ENCODE measurements at places on chromosomes 7 and 10.

DNA sequence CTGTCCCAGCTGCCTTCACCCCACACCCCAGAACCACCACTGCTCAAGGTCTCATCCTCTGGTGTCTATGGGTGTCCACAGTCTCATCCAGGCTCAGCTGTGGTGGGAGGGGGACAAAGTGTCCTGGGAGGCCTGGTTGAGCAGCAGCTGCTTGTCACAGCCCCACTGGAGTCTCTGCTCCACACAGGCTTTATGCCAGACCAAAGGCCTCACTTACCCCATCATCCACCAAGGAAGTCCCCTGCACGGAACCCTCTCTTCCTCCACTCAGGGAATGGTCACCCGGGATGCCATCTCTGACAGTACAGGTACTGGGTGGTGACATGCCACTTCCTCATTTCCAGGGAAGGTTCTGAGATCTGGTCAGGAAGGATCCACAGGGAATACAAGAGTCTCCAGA is 925.4 kb upstream of the ZNF722 start:
- no peak for DNase-seq

GRCh38 chr7:107318523-107319160 is 149.8 kb downstream of the HBP1 start:
- DNase-seq = no peak

DNA sequence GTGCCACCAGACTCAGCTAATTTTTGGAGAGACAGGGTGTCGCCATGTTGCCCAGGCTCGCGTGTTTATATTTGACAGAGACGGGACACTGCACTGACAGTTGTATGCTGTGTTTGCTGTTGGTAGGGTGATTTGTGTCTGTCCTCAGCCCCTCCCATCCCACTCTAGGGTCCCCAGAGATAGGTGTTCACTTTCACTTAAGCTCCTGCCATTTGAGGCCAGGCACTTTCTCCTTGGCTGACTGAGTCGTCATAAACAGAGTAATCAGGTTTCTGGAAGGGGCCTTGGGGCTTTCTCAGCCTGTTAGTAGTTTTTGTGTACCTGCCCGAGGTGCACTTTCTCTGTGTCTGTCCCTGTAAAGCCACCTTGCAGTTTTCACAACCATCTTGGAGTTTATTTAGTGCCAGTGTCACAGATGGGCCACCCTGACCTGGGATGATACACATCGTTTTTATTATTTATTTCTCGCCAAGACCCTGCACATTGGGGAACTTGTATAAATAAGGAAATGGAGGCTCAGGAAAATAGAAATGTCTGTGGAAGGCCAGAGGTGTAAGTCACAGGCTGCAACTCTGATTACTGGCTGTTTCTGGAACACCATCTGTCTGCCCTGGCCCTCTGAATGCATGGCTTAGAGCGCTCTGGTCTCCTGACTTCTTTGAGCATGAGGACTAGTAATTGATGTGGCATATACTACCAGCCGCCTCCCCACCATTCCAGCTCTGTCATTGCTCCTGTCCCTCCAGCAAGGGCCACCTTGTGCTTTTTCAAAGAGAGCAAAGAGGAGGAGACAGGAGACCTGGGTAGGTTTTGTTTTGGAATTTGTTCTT is 81.9 kb upstream of the PDCD4 start:
- no peak for DNase-seq

- DNase-seq = no peak
These were observed 85.9 kb downstream of the XPNPEP1 start for GRCh38 chr10:109837384-109837783.

- peak; percentile 88 for DNase-seq
These were observed 2.8 kb downstream of the FAM180A start for GRCh38 chr7:135745703-135746312.

GRCh38 chr7:104133238-104133637 is 74.6 kb downstream of the ORC5 start:
- no peak for DNase-seq

DNA sequence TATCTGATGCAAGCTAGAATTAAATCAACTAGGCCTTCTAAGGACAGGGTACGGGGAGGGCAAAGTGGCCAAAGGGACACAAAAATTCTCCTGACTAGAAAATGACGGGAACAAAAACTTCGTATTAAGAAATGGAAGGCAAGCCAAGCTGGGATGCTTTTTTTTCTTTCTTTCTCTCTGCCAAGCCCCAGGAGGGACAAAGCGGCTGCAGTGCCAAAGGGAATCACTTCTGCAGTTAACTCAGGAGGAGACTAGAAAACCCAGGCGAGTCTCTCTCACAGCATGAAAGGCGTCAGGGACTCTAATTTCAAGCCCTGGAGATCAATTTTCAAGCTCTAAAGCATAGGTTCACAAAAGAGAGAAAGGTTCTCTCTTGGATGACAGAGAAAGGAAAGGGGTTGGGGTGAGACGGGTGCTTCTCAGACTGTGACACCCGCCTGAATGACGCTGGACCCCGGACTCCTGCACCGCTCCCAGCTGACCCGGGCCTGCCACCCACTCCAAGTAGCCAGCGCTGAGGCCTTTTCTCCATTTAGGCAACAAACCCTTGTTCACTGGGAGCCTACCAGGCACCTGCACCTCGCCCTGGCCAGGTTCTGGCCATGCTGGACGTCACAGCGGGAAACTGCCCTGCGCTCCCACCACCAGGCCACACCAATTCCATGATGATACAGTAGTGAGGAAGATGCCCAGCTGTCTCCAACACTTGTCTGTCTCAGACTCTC is 56.5 kb downstream of the KIAA1549 start:
- no peak for DNase-seq

GRCh38 chr10:120513307-120513796 is 56.3 kb downstream of the PLPP4 start:
- no peak for DNase-seq

GRCh38 chr7:78499971-78500370 is 701.4 kb downstream of the PHTF2 start:
- DNase-seq = no peak

- DNase-seq = no peak
These were observed 54.1 kb upstream of the ABI1 start for GRCh38 chr10:26914898-26915297.

- no peak for DNase-seq
These were observed 22.0 kb upstream of the MSMB start for GRCh38 chr10:46068117-46068516.

DNA sequence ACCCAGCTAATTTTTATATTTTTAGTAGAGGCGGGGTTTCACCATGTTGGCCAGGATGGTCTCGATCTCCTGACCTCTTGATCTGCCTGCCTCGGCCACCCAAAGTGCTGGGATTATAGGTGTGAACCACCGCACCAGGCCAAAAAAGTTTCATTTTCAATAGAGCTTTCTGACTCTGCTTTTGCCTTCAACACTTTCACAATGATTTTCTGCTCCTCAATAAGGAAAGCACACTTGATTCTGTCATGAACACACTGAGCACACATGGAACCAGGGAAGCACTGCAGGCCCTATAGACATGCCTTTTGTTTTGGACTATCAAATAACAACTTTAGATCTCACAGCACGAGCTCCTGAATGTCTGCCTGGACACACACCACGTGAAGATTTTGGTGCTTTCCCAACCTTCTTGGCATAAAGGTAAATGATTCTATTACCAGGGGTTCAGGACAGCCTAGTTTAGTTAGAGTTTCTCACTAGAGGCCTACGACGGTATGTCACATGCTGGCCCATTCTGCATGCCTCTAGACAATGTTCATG is 8.0 kb downstream of the RRP12 start:
- DNase-seq = no peak

DNA sequence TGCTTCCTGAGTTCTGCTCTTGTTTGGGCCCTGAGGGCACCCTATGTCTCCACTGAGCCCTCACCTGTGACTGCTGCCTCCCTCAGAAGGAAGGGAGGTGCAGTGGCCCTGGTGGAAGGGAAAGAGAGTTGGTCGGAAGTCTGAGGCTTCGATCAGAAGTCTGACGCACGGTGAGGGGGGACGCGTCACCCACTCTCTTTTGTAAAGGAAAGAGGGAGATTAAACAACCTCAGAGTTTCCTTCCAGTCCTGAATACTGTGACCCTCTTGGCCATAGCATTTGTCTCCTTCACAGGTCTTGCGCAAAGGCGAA is 31.4 kb upstream of the TRIM8 start:
- DNase-seq = peak; percentile 18

DNA sequence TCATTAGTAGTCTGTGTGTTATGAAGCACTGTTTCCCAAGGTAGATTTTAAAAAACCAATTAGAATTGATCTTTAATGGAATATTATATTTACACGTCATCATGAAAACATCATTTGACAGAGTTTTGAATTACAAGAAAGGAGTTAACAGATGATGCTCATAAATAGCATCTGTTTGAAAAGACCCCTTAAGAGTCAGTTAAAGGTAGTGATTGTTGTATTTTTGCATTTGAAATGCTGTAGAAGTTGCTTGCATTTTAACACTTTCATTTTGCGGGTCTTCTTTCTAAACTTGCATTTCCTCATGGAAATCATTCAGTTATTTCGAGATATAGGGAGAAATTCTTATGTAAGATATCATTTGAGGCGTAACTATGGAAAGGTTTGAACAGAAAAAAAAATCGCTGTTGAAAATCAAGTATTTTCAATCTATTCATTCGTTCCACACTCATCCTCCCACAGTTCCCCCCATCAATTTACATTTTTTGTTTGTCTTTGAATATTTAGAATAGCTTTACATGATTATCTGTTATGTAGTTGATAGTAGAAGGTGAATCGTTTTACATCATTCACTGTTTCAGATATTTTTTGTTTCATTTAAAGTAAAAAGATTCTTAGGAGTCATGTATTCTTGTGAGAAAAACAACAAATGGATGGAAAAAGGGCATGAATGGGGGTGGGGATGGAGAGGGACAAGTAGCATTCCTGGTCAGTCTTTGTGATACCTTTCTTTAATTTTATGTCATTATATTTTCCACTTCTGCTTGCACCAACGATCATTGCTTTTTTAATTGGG is 3.0 kb upstream of the SKIDA1 start:
- no peak for DNase-seq

GRCh38 chr10:119149729-119150128 is 15.8 kb downstream of the SFXN4 start:
- DNase-seq = no peak

DNA sequence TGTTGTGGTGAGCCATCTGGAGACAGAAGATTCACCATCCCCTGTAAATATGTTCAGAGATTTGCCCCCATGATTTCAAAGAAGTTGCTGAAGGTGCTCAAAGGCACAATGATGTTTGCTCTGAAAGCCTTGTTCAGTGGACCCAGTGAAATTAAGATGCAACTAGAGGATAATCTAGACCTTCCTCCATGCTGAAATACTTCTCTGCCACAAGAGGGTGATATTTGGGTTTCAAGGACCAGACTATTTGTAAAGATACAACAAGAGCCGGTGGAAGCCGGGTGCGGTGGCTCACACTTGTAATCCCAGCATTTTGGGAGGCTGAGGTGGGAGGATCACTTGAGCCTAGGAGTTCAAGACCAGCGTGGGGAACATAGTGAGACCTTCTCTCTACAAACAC is 13.5 kb upstream of the MSRB2 start:
- DNase-seq = no peak

- no peak for DNase-seq
These were observed 786.0 kb downstream of the GRID1 start for GRCh38 chr10:85580585-85580984.

DNA sequence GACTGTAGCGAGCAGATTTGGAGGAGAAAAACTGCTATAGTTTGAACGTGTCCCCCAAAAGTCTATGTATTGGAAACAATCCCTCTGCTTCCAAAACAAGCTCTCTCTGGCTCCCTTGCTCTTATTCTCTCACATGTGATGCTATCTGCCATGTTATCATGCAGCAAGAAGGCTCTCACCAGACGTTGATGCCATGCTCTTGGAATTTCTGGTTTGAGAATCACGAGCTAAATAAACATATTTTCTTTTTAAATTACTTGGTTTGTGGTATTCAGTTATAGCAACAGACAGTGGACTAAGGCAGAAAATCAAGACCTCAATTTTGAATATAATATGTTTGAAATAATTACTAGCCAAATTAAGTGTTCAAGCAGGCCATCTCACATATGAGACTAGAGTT is 17.5 kb upstream of the GNAT3 start:
- DNase-seq = no peak

DNA sequence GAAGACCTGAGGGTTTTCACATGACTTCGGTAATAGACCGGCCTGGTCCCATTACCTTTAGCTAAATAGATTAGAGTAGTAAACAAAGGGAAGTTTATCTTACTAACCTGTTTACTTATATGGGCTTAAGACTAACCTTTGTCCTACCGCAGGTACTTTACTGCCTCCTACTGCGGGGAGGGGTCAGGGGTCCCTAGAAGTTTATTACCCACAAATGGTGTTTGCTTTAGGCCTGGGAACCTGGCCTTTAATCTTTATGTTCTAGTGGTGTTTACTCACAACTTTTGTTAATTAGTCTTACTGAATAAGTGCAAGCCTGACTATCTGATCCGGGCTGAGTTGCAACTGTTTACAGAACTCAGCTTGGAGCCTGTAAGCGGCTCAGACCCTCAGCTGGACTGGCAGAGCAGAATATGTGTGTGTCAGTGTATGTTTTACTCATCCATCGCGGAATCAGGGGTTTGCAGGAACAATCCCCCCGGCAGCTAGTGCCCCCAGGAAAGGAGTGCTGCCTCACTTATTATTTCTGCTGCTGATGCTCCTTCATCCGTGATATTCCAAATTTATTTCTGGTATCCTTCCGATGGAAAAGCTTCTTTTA is 578.9 kb upstream of the SEMA3D start:
- DNase-seq = no peak

DNA sequence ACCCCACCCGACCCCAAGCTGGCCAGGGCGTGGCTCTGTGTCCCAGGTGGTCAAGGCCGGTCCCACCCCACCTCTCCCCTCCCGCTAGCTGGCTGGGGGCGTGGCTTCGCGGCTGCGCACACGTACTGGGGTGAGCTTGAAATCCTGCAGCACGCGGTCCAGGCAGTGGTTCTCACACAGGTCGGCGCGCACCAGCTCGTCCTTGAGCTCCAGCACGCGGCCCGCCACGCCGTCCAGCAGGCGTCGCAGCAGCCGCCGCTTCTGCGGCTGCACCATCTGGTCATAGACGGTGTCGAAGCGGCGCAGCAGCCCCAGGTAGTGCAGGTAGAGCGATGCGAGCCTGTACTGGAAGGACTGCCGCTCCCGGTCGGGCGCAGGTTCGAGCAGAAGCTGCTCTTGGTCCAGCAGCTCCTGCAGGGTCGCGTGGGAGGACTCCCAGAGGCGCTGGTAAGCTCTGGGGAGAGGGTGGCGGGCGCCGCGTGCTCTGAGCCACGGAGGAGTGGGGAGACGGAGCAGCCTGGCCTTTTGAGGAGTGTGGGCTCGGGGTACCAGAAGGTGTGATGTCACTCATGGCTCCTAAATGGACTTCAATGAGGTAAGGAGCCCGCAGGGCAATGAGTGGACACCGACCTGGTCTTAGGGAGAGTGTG is 5.8 kb downstream of the H2BK1 start:
- DNase-seq = no peak

DNA sequence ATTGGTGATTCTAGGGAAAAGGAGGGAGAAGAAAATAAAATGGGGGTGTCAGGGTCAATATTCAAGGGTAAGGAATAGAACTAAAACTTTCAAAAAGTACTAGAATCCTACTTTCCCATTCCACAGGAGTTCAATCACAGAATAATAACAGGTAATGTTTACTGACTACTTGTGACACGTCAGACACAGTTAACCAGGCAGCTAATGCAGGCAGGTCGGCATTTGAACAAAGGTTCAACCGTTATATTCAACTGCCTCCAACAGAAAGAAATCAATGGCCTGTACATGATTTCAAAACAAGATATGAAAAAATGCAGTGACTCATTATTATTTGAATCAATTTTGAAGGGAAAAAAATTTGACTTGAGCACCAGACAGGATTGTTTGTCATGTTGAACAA is 3.1 kb downstream of the ASB15 start:
- DNase-seq = no peak

- no peak for DNase-seq
These were observed 11.1 kb downstream of the STAM start for GRCh38 chr10:17655009-17655408.

- DNase-seq = no peak
These were observed 84.7 kb downstream of the PTPRZ1 start for GRCh38 chr7:121957626-121958025.
